ENCODE measurements at places on chromosomes 1 and 21.
A peak's percentile ranks its signal among the peaks of the same experiment; 100 is the strongest.

DNA sequence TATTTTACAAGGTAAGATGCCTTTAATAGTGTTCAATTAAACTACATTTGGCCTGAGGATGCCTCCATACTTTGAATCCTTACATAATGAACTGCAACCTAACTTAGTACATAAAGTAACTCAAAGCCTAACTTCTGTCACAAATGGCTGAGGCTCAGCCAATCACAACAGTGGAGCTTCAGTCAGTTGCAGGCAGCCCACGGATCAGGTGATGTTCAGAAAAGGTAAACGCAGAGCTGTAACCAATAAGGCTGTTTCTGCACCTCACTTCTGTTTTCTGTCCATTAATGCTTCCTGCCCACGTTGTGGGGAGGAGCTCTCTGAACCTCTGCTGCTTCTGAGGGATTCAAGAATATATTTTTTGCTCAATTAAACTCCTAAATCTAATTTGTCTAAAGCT lies 94.8 kb upstream of the KIAA0040 start:
- DNase-seq: no peak

- DNase-seq: no peak
These were observed 48.2 kb upstream of the ARHGEF16 start for GRCh38 chr1:3405974-3406867.

GRCh38 chr1:230122366-230123279 lies 55.6 kb downstream of the GALNT2 start:
- DNase-seq: no peak

- DNase-seq: no peak
These were observed 87.0 kb upstream of the MAGI3 start for GRCh38 chr1:113303267-113303666.

DNA sequence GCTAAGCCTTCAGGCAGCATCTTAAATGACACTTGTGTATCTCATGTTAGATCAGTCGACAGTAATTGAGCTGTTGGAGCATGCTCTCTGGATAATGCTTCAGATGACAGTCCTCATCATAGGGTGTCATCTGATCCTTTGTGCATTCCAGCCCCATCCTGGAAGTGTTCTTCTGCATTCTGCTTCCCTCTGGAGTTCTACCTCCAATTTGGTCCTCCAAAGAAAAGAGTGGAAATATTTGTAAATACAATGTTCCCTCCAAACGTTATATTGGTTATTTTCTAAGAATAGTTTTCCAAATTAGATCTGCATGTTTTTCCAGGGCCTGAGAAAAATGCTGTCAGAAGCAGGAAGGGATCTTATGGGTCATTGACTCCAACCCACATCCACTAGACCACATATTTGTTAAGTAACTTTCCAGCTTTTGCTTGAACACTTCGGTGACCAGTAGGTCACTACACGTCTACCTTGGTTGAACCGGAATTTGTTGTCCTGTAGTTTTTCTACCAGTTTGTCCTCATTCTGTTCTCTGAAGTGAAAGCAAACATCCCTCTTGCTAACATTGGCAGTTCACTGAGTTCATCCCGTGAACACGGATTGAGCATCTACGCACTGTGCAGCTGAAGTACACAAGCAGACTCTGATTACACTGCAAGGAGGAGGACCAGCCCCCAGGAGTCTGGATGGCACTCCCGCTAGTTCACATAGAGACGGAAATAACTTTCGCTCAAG lies 136.0 kb downstream of the TLR5 start:
- no peak for DNase-seq

DNA sequence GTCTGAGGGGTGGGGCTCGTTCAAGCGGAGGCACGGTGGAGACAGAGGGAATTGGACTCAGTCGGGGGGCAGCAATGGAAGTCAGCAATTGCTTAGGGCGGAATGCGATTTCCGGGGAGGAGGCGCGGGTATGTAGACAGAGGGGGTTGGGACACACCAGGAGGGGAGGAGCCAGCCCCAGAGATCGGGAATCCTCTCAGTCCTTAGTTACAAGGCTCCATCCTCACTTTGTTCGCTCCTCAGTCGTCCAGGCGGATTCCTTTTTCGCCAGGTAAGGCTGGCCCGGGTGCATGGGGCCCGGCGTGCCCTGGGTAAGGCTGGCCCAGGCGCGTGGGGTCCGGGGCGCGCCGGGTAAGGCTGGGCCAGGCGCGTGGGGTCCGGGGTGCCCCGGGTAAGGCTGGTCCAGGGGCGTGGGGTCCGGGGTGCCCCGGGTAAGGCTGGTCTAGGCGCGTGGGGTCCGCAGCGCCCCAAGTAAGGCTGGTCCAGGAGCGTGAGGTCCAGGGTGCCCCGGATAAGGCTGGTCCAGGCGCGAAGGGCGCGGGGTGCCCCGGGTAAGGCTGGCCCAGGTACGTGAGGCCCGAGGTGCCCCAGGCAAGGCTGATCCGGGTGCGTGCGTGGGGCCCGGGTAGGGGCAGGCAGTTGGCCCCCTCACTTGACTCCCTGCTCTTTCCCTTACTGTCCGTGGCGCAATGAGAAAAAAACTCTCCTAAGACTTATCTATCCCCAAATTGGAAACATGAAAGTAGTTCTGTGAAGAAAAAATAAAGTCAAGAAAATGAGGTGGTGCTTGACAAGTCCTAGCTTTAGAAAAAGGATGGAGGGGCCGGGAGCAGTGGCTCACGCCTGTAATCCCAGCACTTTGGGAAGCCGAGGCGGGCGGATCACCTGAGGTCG lies at the start of gene L1TD1:
Gene L1TD1 (plus strand): TSS at position 199 of the 894 bp plus-strand sequence. CDS start 11,780 bp downstream, outside the sequence.
- DNase-seq: peak; percentile 65

DNA sequence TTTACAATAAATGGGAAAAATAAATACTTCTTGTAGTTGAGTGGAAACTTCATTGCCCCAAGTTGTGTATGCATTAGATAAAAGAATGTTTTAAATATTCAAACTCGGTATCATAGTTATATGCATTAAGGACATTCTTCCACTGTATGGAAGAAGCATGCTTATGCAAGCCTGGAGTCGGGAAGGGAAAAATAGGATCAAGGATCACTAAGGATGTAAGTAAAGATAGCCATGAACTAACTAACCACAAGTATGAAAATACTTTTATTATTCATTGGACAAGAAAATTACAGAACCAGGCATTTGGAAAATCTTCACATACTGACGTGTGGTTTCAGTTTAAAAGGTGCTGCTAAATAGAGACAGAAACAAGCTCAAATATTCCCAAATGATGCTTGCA lies 26.9 kb upstream of the DPYD start:
- DNase-seq: no peak

- DNase-seq: no peak
These were observed 16.3 kb downstream of the RNF11 start for GRCh38 chr1:51252366-51252765.

- DNase-seq: no peak
These were observed 160.0 kb downstream of the NEGR1 start for GRCh38 chr1:72122099-72122880.

DNA sequence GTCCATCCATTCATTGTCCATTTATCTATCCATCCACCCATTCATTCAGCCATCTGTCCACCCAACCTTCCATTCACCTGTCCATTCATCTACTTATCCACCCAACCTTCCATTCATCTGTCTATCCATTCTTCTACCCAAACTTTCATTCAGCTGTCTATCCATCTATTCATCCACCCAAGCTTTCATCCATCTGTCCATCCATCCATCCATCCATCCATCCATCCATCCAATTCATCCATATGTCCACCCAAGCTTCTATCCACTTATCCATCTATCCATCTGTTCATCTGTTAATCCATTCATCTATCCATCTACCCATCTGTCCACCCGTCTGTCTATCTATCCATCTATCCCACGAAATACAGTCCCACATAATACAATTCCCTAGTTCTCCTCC lies 21.6 kb upstream of the MAN1C1 start:
- no peak for DNase-seq

DNA sequence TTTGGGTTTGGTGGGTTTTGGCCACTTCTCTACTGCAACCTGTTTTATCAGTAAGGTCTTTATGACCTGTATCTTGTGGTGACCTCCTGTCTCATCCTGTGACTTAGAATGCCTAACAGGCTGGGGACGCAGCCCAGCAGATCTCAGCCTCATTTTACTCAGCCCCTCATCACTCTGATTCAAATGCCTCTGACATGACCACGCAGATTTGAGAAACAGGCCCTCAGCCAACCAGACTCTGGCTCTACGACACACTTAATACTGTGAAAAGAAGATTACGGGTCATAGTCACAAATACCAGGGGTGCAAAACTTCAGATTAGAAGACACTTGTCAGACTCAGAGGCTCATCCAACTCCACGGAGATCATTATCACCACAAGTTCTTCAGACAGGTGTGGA lies 28.3 kb upstream of the KIF26B start:
- no peak for DNase-seq

DNA sequence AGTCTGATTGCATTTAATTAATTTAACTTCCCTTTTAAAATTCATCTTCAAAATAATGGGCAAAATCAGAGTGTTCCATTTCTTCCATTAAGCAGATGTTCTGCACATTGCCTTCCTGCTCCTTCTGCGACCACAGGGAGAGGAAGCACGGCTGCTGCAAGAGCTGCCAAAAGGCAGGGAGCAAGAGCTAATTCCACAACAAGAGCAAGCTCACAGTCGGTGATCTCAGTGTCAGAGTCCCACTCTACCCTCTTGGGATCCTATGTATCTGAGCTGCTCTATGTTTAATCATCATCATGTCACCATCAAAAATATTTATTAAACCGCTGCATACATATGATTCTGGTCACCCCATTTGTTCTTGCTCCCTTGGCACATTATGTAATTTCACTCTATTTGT lies 255.3 kb upstream of the CAMK1G start:
- DNase-seq: no peak
